ENCODE measurements at places on chromosomes 2 and 18. TPM values are rescaled to one million over a fixed set of nuclear protein-coding genes. Genes with fewer than 3 reads are reported as not detected.

Gene CRYGD
- not detected for total RNA-seq

Gene DPYSL5
- not detected for total RNA-seq

Gene C2orf49
- 26.1 TPM for total RNA-seq

Gene MAP3K19
- not detected for total RNA-seq

Gene POTEJ
- total RNA-seq: not detected

Gene RESP18
- total RNA-seq: not detected

Gene GREB1L
- 1.7 TPM for total RNA-seq

Gene ALPP
- total RNA-seq: not detected

- no peak for DNase-seq
These were observed 316.8 kb downstream of the PAX3 start for GRCh38 chr2:221981912-221982470.

DNA sequence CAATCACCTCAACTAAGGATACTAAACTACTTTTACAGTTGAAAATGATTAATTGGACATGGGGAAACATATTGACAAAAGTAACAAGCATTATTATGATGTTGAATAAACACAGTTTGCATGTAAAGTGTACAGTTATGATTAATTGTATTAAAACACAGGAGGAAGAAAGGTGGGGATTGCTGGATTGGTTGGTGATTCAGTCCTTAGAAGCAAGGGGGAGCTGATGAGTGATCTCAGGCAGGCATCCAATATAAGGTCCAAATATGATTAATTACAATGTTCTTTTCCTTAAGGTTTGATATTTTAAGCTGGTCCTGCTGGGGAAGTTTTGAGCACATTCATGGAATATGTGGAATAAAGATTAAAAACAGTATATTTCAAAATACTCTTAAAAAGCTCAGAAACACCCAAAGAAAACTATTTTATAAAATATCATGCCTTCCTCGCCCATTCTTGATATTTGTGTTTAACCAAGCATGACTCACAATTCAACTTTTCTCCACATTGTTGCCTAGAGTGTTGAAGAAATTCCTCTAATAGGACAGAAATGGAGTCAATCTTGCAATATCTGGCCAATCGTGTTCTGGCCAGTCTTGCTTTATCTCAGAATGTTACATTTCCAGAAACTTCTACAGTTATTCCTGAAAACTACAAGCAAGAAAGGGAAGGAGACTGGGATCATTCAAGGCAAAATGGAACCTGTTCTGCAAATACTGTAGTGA is 268.2 kb downstream of the RPIA start:
- DNase-seq: peak; percentile 41

- DNase-seq: peak; percentile 87
These were observed 63.1 kb downstream of the MARCO start for GRCh38 chr2:119005051-119005450.

- peak; percentile 86 for DNase-seq
These were observed 1104.0 kb upstream of the PIK3C3 start for GRCh38 chr18:40851014-40851429.

- DNase-seq: peak; percentile 19
These were observed 210.3 kb upstream of the ETAA1 start for GRCh38 chr2:67186871-67187270.

DNA sequence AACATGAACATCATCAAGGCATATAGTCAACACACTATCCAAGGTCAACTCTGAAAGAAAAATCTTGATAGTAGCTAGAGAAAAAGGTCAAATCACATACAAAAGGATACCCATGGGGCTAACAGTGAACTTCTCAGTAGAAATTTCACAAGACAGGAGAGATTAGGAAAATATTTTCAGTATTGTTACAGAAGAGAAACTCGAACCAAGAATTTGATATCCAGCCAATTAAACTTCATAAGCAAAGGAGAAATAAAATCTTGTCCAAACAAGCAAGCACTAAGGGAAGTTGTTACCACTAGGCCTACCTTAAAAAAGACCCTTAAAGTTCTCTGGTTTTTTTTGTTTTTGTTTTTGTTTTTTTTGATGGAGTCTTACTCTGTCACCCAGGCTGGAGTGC is 242.5 kb downstream of the EXOC6B start:
- DNase-seq: no peak

- peak; percentile 39 for DNase-seq
These were observed 93.9 kb downstream of the FARSB start for GRCh38 chr2:222561817-222562645.

- no peak for DNase-seq
These were observed 100.4 kb downstream of the AFF3 start for GRCh38 chr2:100041946-100042345.

DNA sequence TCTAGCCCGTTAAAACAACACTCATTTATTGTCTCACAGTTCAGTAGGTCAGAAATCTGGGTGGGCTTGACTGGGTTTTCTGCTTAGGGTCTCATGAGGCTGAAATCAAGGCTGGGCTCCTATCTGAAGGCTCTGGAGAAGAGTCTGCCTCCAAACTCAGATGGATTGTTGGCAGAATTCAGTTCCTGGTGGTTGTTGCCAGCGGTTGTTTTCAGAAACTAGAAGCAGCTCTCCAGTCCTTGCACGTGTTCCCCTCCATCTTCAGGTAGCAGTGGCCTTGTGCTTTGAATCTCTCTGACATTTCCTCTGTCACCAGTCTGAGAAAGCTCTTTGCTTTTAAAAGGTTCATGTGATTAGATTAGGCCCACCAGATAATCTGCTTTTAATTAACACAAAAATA is 20.1 kb upstream of the FN1 start:
- no peak for DNase-seq

- peak; percentile 90 for DNase-seq
These were observed 70.4 kb upstream of the CYP1B1 start for GRCh38 chr2:38146275-38146906.

DNA sequence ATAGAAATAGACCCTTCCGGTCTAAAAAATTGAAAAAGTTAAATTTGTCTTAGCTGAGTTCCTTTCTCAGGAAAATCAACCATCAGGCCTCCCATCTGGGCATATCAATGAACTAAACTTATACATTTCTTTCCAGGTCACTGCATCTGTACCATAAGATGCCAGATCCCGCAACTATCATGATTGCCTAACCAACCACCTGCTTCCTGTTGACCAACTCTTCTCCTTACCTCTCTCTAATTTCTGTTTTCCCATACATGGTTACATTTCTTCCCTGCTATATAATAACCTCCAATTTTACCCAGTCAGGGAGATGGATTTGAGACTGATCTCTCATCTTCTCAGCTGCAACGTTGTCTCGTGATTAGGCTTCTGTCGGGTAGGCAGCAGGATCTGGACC is 228.7 kb downstream of the FSIP2 start:
- DNase-seq: no peak

GRCh38 chr2:47295981-47296635 is 106.8 kb upstream of the MSH2 start:
- no peak for DNase-seq

DNA sequence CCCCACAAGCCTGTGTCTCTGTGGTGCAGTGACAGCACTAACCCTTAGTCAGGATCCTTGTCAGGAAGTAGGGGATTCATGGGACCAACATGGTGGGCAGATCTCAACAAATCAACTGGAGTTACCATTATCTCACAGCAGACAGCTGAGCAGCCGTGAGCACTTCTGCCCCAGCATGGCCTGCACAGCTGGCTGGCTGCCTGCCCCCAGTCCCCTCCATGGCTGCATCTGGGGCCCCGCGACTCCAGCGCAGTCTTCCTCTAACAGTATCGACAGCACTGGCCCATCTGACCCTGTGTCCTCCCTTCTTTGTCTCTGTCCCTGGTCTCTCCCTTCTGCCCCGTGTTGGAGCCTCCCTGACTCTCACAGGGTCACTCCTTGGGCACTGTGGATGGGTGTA is 4.7 kb upstream of the ADCY3 start:
- DNase-seq: no peak

- no peak for DNase-seq
These were observed 39.4 kb upstream of the TXNDC2 start for GRCh38 chr18:9846162-9846925.

- DNase-seq: no peak
These were observed 436.9 kb downstream of the METTL4 start for GRCh38 chr18:2134364-2134763.

DNA sequence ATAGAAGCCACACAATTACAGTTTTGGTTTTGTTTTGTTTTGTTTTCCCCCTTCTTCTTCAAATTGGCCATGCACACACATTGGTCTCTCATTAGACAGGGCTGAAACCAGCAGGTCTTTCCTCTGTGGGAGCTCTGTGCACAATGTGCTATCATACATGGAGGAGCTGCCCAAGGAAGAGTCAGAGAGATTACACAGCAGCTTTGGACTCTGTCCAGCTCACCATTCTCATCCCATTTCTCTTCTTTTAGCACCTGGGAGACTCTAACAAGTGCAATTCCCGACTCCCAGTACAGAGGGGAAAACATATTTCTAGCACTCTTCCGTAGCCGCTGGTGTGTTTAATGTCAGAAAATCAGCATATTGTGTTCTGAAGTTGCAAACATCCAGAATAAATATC is 29.4 kb downstream of the POU3F3 start:
- DNase-seq: no peak

GRCh38 chr18:48698707-48699106 is 159.9 kb downstream of the CTIF start:
- DNase-seq: no peak

DNA sequence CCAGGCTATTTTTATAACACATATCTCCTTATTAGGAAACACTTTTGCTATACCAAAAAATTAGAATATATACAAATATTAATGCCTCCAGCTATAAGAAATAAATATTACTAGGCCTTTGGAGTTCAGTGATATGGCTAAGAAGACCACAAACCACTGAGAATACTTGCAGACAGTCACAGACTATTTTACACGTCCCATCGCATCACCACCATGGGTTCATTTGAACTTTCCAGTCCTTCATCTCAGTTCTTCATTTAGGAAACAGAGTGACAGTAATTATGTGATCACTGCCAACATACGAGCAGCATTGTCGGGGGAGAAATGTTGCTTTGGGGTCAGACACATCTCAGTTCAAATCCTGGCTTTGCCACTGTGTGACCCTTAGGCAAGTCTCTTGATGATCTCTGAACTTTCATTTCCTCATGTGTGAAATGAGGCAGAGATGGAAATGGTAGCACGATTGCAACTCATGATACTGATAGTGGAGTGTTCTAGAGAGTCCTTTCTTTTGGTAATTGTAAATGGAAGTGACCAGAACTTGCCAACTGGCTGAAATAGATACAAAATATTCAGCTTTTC is 138.9 kb upstream of the NRP2 start:
- no peak for DNase-seq

DNA sequence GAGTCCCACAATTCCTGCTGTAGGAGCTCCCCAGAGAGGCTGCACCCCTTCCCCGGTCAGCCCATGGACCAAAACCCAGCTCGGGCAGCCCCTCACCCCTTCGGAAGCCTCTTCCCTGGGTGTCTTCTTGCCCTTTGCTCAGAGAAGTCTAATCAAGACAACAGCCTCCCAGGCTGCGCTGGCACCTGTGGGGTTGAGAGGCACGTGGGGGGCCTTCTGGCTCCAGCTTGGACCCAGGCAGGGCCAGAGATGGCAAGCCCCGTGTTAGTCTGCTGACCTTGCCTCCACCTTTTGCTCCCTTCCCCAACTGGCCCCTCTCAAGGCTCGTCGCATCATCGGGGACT is 10.4 kb downstream of the SLC4A3 start:
- DNase-seq: no peak

DNA sequence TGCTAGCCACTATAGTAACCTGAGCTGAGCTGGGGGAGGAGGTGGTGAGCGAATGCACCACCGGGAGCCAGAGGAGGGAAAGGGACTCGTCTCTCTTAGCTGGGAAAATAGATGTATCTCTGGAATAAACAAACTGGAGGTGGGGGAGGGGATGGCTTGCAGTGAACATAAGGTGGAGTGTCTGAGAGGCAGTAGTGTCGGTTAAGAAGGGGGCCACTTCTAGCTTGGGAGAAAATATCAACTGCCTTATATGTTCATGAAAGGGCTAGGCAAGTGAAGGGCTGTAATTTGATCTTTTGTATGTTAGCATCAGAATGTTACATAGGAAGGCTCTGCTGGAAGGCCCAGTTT is 2.2 kb downstream of the SETBP1 start:
- peak; percentile 50 for DNase-seq

DNA sequence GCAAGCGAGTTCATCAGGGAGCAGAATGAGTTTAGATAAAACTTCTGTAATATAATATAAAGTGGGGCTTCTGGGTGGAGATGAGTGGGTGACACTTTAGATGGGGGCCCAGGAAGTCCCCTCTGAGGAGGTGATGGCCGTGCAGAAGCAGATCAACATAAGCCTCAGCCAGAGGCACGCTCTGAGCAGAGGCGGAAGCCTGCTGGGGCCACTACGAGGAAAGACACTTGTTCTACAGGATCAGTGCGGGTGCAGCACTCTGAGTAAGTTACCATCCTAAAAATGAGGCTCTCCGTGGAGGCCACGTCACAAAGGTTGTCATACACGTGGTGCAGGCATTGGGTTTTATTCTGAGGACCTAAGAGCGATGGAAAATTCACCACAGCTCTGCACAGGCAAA is 22.3 kb downstream of the TMEM18 start:
- DNase-seq: no peak

DNA sequence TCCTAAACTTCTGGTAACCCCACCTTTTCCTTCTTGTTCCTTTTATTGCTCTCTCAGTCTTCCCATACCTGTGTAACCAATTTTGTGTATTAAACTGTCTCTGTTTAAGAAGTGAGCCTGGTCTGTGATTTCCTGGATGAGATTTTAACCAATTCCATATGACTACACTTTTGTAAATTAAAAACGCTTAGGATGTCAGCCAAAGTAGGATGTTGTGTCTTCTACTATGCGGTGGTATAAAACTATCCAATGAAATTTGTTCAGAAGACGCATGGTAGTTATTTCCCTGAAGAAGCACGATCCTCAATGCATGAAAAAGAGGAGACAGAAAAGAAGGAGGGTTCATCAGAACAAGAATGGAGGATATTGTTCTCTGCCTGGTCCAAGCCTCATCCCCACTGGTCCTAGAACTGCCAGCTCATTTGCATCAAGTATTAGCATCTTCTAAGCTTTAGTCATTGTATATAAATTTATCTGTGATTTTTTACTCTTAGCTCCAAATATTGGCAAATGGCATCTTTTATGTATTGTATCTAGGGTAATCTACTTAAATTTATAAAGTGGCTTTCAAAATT is 127.4 kb downstream of the TGIF1 start:
- no peak for DNase-seq

- DNase-seq: no peak
These were observed 31.4 kb upstream of the KCNG2 start for GRCh38 chr18:79766308-79766707.
